Pulmonary artery endothelial cell (primary cell): ENCODE measurements at places on chromosomes 2 and 18. TPM values are rescaled to one million over a fixed set of nuclear protein-coding genes. Genes with fewer than 3 reads are reported as not detected.

The LDAH gene
- total RNA-seq = 18.9 and 33.1 TPM in 2 replicates

The HOXD12 gene
- total RNA-seq = not detected in 2 replicates

The POMC gene
- 0.13 and 0.28 TPM in 2 replicates for total RNA-seq

The CAMKMT gene
- total RNA-seq = 5.5 and 7.6 TPM in 2 replicates
